ENCODE measurements at places on chromosomes 13 and 19.

- DNase-seq = no peak
Observed at GRCh38 chr13:30429721-30430694, 7.7 kb downstream of the UBE2L5 start.

- DNase-seq = no peak
Observed at GRCh38 chr19:55116232-55116858, 1.1 kb downstream of the PPP1R12C start.

DNA sequence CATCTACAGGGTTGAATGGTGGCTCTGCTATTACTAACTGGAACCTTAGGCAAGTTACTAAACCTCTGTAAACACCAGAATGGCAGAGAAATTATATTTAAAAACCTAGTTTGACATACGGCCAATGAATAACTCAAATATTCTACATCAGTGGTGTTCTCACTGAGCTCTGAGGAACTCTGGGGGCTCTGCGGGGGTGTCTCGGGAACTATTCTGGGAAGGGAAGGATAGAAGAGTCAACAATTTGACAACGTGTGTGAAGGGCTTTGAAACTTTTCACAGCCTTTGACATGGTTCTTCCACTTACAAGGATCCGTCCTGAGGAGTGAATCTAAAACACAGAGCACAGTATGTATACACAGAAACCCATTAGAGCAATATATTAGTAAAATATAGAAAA is 38.7 kb downstream of the SOHLH2 start:
- no peak for DNase-seq

GRCh38 chr19:36120984-36121358 is 5.7 kb downstream of the TBCB start:
- no peak for DNase-seq

DNA sequence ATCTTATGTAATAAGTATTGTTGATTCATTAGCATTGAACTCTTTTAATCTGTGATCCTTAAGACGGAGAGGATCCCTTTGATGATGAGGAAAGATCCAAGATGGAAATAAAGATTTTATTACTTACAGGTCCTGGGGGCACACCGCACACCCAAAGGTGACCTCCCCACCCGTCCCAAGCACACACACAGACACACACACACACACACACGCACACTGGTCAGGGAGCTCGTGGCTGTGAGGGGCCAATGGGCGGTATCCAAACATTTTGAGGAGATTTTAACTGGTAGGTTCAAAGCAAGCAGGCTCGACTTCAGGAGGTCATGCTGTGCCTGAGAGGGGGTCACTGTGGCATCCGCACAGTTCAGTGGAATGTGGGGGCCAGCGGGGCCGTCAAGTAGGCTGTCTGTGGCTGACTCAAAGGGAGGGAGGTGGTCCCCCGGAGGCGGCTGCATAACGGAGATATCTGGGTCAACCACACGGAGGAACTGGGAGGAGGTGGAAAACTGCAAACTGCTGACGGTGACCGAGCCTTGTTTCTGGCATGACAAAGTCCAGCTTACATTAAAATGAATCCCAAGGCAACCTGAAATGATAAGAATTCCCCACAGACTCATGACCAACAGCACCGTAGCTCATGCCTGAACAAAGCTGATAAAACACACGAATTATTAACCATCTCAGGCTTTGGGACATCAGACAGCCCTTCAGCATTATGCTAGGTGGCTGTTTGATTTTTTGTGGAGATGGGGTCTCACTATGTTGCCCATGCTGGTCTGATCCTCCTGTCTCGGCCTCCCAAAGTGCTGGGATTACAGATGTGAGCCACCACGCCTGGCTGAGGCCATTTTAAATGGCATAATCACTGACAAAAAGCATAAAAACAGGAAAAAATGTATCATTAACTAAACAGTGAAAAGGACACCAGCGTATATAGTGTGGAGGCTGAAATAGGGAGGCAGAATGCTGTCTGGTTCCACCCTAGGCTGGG is 20.9 kb upstream of the SIGLEC11 start:
- no peak for DNase-seq

- DNase-seq = no peak
Observed at GRCh38 chr19:49382639-49383038, 5.4 kb upstream of the KASH5 start.

DNA sequence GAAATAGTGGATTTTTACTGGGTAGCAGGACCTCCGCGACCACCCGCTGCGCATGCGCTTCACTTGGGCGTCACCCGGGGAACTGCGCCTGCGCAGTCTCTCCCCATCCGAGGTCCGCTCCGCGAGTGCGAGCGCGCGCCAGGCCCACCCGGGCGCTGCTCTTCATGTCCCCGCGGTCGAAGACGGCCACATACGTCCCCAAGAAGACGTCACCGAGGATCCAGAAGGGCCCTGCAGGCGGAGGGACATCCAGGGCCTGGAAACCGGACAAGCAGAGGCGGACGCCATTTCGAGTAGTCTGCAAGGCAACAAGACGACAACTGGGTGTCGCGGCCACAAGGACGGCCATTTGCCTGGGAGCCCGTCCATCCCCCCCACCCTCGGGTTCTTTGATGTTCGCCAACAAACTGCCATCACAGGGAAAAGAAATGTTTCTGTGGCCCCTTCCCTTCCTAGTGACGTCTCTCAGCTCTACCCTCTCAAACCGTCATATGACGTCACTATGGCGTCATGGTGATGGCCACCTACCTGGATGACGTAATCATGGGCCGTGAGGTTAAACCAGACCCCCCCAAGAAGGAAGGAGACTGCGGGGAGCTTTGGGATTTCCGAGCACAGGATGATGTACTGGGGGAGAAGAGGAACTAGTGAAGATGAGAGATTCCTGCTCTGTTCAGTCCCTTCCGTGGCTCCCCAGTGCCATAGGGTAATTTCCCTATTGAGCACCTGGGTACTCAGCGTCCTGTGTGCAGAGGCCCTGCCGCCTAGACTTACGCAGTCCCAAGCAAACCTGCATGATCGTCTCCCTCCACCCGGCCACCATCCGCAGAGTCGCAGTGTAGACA is 6.7 kb downstream of the NAPSA start:
- DNase-seq = peak; percentile 61

- DNase-seq = no peak
Observed at GRCh38 chr19:18672044-18672451, 11.4 kb upstream of the CRTC1 start.

DNA sequence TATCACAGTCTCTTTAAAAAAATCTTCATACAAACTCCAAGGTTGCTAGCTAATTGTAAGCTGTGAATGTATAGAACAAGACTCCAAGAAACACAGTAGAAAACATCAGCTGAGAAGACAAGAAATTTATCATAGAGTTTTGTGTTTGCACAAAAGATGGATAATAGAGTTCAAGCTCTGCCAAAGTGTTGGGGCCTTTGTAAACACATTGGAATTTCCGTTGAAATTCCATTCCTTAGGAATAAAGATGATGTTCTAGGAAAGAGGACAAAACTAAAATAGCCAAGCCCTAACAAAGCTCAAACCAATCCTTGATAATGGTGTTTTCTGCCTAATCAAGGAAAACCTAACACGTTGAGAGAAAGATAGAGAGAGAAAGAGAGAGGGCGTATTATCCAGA is 20.6 kb downstream of the LRRC63 start:
- no peak for DNase-seq

GRCh38 chr19:14544977-14545715 is 15.8 kb downstream of the TECR start:
- DNase-seq = peak; percentile 82

GRCh38 chr13:47813718-47814117 is 187.4 kb downstream of the SUCLA2 start:
- no peak for DNase-seq

DNA sequence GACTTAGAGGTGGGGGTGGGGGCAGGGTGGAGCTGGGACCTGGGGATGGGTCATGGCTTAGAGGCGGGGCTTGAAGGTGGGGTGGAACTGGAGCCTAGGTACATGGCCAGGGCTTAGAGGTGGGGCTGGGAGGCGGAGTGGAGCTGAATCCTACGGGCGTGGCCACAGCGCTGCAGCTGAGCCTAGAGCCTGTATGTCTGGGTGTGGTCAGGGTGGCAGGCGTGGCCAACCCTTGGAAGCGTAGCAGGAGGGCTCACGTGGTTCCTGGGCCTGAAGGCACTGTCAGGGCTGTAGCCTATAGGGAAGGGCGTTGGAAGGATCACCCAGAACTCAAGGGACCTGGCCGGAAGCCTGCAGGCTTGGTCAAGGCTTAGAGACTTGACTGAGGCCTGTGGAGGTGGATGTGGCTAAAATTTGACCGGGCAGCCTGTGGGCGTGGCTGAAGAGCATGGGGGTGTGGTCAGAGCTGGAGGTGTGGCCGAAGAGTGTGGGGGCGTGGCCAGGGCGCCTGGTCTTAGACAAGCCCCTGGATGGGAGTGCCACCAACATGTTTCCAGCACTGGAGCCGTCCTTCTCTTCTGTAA is 24.3 kb downstream of the COLGALT1 start:
- no peak for DNase-seq

DNA sequence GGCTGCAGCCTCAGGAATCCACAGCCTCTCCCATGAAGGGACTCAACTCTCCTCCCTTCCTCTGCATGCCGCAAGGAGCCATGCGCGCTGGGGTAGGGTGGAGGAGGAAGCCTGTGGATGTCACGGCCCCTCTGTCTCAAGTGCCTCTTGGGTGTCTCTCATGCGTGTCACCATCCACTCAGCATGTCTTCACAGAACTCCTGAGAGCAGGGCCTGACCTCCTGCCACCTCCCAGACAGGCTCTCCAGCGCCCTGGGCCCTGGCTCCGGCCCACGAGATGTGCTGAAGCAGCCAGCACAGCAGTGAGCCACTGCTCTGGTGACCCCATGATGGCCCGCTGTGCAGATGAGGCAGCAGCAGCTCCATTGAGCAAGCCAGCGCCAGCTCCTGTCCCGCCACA is 25.9 kb upstream of the SPACA7 start:
- no peak for DNase-seq

GRCh38 chr19:51031880-51032225 is 2.9 kb downstream of the KLK12 start:
- no peak for DNase-seq

DNA sequence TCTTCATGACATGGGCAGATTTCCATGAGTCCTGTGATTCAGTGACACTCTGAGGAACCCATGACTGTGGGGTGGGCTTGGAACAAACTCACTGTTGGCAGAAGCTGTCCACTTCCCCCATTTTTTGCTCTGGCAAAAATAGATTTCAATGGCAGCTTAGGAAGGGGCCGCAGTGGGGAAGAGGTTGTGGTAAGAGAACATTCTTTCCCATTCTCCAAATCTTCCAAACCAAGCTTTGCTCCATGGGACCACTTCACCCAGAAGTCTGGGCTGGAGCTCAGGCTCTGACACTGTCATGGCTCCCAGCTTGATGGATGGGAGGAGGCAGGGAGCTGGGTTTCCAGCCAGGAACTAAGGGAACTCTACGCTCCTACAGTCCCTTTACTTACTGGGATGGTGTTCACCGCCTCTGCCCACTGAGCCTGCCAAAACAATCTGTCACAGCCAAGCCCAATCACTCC is 24.9 kb upstream of the MEDAG start:
- DNase-seq = no peak

- DNase-seq = peak; percentile 79
Observed at GRCh38 chr13:71461892-71462291, 405.1 kb downstream of the DACH1 start.

GRCh38 chr13:18212873-18213272 is 968.8 kb downstream of the TUBA3C start:
- no peak for DNase-seq

GRCh38 chr19:32877977-32878745 is 8.6 kb upstream of the SLC7A9 start:
- no peak for DNase-seq

DNA sequence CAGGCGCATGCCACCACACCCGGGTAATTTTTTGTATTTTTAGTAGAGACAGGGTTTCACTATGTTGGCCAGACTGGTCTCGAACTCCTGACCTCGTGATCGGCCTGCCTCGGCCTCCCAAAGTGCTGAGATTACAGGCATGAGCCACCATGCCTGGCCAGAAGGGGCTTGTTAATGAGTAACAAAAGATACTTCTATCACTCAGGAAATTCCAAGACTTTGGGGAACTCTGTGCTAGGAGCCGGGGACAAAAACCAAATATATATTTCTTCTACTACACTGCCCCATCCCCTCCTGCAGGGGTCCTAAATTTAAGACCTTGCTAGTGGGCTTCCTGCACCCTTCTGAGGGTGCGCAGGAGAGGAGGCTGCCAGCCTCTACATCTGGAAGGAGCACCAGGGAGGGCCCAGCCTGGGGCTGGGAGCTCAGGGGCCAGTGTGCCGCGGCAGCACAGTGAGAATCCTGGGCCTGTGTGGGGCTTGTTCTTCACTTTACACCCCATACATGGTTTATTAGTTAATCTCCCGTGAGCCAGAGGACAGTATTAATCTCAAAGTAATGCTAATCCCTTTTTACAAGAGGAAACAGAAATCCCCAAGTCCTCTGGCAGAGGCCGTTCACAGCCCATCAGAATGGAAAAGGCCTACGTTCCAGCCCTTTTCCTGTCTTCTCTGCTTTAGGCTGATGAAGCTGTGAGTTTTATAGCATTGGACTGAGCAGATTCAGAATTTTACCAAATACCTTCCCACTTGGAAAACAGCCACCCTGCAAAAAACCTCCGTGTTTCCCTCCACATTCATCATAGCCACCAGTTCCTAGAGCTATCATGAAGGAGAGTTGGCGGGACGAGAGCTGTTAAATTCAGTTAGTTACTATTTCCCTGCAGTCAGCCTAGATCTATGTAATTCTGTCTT is 44.4 kb upstream of the NPAS1 start:
- DNase-seq = no peak

DNA sequence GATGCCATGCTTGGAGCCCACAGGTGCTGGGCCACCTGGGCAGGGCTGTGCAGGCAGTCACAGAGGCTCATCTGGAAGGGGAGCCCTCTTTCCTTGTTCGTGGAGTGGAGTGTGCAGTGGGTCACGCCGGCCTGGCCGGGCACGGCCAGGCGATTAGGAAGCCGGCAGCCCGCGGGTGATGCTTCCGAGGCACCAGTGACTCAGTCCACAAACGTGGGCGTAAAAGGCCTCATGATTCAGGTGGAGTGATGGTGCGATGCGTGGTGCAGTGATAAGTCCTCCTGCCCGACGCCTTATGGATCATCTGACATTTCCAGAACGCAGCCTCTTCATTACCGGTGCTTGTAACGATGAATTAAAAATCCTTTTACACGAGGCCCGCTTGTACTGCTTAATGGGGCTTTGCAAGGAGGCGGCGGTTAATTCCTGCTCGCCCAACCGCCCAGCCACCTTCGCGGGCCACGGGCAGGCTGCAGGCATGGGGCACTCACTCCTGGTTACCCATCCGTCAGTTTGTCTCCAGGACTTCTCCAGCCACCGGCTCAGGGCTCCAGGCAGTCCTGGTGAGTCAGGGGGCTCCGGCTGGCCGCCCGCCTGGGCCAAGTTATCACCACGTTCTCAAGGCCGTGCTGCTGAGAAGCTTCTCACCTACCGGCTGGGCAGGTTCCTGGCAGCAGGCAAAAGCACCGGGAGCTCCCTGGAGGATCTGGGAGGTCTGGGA is 172.4 kb downstream of the KDM4B start:
- DNase-seq = no peak

GRCh38 chr13:82248762-82249161 is 1633.5 kb downstream of the SLITRK1 start:
- no peak for DNase-seq

DNA sequence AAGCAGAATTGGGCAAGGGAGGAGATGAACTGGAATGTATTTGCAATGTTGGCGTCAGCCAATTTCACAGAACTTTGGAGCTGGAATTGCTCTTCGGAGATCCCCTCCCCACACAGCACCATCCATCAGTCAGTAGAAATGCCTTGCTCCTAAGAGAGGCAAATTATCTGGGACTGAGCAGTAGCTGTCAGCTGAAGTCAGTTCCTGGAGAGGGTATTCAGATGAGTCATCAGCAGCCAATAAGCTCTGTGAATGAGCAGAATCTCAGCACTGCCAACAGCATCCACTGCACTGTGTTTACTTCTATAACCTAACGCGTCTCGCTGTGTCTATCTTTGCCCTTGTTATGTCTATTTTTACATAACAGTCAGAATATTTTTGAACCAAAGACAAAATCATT is 213.7 kb downstream of the SLITRK5 start:
- no peak for DNase-seq
